ENCODE measurements at places on chromosomes 13 and 19.

DNA sequence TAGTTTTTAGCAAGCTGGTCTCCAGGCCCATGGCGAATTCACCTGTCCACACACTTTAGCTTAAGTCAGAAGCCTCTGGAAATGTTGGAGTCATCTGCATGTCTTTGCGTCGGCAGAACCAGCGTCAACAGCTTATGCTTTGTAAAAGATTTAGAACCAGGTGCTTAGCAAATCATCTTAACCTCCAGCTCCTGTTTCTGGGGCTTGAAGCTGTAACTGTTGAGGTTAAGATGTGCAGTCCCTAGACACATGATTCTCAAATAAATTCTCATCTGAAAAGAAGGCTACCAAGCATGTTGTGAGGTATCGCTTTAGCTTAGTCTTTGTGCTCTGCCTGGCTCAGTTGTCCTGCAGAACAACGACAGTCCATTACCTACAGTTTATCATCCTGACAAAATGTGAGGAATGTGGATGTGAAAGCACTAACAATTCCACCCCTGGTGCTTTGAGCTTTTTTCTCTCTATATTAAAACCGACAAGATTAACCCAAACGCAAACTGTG, 4.4 kb downstream of the EFNB2 start:
- no peak for DNase-seq

GRCh38 chr19:45518469-45518826, 11.2 kb downstream of the VASP start:
- DNase-seq, result no peak

GRCh38 chr13:81320516-81320915, 979.6 kb upstream of the SPRY2 start:
- DNase-seq, result no peak

- no peak for DNase-seq
Measured at GRCh38 chr13:50928659-50929462, 19.3 kb downstream of the RNASEH2B start.

DNA sequence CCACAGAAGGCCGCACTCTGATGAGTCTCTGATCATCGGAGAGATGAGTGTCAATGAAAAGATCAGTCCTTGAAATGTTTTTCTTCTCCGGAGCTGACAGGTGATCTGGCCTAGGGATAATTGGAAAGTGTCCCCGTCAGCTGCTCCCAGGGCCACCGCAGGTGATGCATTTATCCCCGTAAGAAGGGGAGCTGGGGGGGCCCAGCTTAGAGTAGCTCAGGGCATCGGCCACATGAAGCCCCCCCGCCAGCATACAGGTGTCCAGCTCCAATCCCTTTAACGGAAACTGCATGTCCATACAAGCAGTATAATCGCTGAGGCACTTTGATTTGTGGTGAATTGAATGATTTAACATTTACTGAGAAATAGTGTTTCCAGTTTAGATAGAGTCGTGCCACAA, 27.7 kb downstream of the ATP4B start:
- no peak for DNase-seq

GRCh38 chr13:49240017-49240416, 7.7 kb upstream of the CDADC1 start:
- DNase-seq, result no peak

GRCh38 chr13:111939666-111940278, 127.2 kb upstream of the SOX1 start:
- no peak for DNase-seq

DNA sequence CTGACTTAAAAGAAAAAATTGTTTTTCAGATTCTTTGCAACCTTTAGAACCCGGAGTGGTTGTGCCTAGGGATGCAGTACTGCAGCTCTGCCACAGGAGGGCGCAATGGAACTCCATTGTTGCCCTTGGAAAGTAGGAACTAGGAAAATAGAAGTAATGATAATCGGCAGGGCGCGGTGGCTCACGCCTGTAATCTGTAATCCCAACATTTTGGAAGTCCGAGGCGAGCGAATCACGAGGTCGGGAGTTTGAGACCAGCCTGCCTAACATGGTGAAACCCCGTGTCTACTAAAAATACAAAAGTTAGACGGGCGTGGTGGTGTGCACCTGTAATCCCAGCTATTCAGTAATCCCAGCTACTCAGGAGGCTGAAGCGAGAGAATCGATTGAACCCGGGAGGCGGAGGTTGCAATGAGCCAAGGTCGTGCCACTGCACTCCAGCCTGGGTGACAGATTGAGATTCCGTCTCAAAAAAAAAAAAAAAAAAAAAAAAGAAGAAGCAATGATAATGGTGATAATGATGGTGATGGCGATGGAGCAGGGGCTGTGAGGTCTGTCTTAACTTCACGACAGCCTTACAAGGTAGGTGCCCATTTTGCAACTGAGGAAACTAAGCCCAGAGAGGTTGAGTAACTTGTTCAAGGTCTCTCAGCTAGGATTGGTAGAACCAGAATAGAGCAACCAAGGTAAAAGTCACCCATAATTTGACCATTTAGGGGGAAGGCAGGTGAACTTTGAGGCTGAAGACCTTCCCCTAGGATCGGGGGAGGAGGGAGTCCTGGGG, 5.5 kb upstream of the ADAMTS10 start:
- no peak for DNase-seq

DNA sequence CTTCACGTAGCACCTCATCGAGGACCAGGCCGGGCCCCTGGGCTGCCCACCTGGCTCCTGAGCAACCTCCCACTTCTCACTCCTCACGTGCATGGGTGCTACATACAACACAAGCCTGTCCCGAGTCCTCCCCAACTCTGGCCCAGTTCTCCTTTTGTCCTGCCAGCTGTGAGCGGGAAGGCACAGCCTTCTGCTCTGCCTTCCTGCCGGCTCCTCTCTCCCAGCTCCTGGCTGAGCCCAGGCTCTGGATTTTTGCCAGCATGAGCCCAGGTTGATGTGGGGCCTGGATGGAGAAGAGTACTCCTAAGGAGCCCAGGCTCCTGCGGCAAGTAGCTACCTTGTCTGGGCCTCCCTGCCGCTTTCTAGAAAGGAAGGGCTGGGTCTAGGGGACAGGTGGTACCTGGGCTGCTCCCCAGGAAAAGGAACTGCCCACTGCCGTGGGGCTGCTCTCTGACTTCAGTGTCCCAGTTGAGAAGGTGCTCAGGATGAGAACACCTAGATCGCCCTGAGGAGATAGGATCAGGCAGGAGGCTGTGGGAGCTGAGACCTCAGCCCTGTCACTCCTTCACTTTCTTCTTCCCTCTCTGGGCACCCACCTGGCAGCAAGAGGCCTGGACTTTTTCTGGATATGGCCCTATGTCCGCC, 23.6 kb downstream of the LYL1 start:
- DNase-seq, result no peak

DNA sequence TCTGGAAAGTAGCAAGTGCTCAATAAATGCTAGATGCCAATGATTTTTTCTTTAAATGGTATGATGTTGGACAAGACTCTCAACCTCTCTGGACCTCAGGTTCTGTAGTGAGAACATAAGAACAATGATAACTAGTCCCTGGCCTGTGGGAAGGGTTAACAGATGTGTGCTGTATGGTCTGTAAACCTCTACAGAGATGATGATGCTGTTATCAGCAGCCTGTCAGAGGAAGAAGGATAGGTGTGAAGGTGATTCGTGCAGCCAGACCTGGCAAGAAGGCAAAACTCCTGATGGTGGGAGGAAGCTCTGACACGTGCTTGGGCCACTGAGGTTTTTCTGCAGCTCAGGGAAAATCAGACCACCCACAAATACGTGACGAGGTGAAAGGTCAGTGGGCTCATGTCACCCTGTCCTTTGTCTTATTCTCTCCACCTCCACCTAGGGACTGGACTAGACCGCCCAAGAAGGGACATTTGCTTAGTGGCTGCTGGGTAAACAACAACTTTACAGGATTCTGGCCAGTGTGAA, 36.7 kb upstream of the UBL3 start:
- DNase-seq, result no peak

DNA sequence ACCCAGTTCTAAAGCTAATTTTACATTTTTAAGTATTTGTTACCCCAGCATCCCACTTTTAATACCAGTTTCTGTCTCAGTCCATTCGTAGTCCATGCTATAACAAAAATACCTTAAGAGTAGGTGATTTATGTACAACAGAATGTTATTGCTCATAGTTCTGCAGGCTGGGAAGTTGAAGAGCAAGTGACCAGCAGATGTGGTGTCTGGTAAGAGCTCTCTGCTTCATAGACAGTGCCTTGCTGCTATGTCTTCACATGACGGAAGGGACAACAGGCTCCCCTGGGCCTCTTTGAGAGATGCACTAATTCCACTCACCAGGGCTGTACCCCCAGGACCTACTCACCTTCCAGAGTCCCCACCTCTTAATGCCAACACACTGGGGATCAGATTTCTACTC, 96.6 kb downstream of the COL4A2 start:
- DNase-seq, result no peak

Data from brain pericyte (primary cell).